ENCODE measurements at places on chromosomes 13 and 19.

GRCh38 chr19:45403781-45404556 is 900 bp downstream of the PPP1R13L start:
- peak; percentile 62 for DNase-seq

DNA sequence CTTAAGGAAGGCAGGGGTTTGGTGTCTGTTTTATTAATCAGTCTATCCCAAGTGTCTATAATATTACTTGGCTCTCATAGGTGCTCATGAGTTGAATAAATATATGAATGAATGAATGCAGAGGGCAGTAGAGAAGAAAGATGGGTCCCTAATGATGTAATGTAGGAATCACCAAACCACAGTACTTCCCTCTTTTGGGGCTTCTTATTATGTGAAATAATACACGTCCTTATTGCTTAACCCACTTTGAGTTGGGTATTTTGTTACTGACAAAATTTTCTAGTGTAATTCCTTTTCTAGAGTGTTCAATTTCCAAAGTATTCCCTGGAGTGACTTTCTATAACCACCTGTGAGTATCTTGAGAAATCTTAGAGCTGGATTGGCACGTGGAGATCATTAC is 13.2 kb downstream of the KLK5 start:
- no peak for DNase-seq

GRCh38 chr19:18172331-18173053 is 1.1 kb upstream of the IFI30 start:
- no peak for DNase-seq

DNA sequence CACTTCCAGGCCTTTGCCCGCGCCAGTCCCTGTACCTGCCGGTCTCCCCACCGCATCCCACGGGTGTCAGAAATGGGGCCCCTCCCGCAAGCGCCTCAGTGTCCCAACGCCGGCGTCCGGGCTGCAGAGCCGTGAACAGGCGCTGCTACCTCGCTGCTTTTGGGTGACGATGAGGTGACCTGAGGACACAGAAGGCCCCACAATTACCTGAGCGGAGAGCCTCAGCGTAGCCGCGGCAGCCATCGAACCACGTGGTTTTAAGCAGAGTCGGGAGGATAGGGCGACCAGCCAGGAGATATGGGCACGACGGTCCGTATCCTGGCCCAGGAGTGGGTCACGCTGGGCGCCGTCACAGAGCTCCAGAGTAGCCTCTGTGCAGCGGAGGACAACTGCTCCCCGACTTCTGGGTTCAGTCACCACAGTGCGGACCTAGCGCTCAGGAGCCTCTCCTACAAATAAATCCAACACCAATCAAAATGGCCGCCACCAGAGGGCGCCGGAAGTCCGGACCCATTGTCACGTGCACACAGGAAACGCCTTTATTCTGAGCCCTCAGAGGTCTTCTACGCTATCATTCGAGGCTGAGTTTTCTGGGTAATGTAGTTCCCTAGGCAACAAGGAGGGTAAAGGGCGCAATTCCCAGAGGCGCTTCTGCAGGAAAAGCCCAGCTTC is at the start of gene ZNF814:
TSS of gene ZNF814 (minus strand) at position 478 of the 672 bp plus-strand sequence. CDS start at position 243, 235 bp downstream.
- peak; percentile 87 for DNase-seq

DNA sequence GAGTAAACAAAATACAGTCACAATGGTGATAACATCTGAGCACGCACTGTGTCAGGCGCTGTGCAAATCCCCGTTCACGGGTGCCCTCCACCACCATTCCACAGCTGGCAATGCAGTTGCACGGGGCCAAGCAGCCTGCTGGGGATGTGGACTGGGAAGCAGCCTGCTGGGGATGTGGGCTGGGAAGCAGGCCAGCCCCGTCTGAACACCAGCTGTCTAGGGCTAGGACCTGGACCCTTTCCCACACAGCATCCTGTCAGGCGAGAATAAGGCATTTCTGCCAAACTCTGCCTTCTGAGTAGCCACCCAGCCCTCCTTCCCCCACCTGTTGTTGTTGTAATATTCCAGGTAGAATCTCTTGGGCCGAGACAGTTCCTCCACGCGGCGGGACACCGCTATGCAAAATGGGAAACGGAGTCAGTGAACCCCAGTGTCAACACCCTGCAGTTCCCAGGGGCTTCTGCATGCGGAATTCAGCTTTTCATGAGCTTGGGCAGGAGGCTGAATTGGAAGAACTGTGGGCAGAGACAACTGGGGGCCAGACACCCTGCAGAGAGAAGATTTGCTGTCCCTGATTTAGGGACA is 27.8 kb upstream of the MIER2 start:
- DNase-seq = no peak

- no peak for DNase-seq
These were observed 43.1 kb downstream of the PCDH9 start for GRCh38 chr13:67186995-67187569.
